Activated CD4-positive, alpha-beta memory T cell treated with anti-CD3 and anti-CD28 coated beads for 36 hours (primary cell): ENCODE measurements at places on chromosomes 2 and 18. TPM values are rescaled to one million over a fixed set of nuclear protein-coding genes. Genes with fewer than 3 reads are reported as not detected.

The EGR4 gene
- total RNA-seq = 0.24 TPM

The PARD6G gene
- 0.40 TPM for total RNA-seq

The OBSL1 gene
- total RNA-seq = 0.94 TPM

The MYOM1 gene
- 0.90 TPM for total RNA-seq

The ARL5A gene
- 63.2 TPM for total RNA-seq

The CREG2 gene
- not detected for total RNA-seq

DNA sequence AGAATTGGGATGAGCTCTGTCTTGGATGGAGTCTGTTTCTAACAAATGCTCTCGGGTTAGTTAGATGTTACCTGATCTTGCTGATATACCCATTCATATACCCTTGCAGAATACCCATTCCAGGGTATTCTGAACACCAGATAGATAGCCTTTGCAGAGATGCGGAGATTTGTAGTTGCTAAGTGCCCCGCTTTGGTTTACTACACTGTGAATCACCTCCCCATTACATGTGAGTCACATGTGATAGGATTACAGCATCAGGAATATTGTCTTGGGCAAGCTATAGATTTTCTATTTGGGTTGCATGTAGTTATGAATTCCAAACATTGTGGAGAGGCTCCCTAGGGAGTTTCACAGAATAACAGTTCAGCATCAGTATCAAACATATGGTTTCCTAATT is 3.8 kb downstream of the VSNL1 start:
- no peak for DNase-seq
